Smooth muscle cell of bladder (primary cell): ENCODE measurements at places on chromosomes 1 and 21. TPM values are rescaled to one million over a fixed set of nuclear protein-coding genes. Genes with fewer than 3 reads are reported as not detected.

ADAMTS1 gene
- total RNA-seq = 366 and 480 TPM in 2 replicates

ARHGAP29 gene
- total RNA-seq = 15.6 and 22.6 TPM in 2 replicates

EVI5 gene
- total RNA-seq = 60.5 and 75.9 TPM in 2 replicates

FOXD3 gene
- total RNA-seq = not detected in 2 replicates

RIMKLA gene
- under 0.01 TPM in 2 replicates for total RNA-seq

TMEM269 gene
- total RNA-seq = under 0.01 TPM in 1 of 2 replicates, not detected in the other
